HuH-7 (cell line): ENCODE measurements at places on chromosomes 1 and 21.

- no peak for DNase-seq
Measured at GRCh38 chr21:36710729-36711048, 11.8 kb downstream of the SIM2 start.

- DNase-seq: no peak
Measured at GRCh38 chr21:26441149-26441548, 131.9 kb downstream of the CYYR1 start.

DNA sequence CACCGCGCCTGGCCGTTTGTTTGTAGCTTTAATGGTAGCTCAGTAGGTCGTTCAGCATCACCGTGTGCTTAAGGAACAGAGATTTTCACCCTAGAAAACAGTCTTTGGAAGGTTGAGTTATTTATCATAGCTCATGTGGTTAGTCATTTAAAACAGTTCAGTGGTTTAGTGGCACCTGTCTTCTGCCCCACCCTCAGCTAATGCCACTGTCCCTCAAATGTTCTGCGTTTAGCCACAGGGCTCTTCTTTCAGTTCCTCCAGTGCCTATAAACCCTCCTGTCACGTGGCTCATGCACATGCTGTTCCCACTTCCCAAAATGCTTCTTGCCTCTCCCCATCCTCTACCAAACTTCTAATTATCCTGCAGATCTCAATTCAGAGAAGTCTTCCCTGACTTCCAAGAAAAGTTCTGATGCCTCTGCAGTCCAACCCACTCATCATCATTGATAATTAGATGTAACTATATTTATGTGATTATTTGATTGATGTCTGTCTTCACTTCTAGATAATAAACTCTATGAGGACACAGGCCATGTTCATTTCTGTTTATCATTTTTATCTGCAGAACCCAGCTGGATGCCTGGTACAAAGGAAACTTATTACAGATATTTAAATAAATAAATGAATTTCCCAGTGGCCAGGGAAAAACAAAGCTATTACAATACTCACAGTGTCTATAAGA, 14.4 kb upstream of the DIPK1A start:
- no peak for DNase-seq

DNA sequence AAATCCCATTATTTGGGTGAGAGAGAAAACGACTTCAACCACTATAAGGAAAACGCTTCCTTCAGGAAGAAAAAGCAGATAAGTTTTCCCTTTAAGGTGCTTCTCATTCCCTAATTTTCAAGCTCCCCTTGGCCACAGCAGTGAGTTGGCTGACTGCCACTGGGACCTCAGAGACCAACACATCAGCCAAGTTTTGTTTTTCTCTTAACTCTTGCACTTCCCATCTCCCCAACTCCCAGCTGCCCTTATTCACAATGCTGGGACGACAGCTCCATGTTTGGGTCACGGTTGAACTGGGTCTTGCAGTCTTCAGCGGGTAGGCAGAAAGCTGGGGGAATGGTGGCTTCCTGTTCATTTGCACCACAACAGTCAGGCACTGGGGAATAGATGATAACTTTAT, 18.9 kb downstream of the SGIP1 start:
- no peak for DNase-seq

DNA sequence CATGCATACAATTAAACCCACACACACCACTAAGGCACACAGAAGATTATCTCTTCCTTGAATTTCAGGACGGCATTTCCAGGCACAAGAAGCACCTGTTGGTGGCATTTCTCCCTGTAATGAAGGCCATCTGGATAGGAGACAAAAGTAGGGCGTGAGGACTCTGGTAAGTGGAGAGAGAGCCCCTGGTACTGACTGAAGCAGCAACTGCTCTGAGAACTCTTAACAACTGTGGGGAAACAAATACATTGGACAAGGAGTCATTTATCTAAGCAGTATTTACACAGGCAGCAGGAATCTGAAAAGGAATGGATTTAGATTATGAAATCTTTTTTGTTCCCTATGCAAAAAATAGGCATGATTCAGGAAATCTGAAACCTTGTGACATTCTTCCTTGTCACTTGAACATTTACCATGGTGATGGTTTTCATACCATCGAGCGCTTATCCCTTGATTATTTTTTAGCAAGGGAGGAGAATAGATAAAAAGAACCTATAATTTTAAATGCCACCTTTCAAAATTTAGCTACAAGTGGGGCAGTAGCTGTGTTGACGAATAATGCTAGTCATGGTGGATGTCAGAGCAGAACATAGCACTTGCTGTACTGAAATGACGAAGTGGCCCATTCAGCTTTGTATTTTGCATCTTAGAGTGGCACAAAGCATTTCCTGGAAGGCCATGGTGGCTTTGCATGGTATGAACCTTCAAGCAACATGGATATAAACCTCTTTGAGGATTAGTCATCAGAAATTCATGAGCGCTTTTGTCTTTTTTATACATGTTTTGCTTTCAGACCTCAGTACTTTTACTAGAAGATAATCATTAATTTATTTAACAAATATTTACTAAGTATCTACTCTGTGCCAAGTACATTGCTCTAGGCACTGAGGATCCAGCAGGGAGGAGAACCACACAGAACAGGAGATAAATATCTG, 362.0 kb downstream of the ADGRL2 start:
- DNase-seq: no peak

DNA sequence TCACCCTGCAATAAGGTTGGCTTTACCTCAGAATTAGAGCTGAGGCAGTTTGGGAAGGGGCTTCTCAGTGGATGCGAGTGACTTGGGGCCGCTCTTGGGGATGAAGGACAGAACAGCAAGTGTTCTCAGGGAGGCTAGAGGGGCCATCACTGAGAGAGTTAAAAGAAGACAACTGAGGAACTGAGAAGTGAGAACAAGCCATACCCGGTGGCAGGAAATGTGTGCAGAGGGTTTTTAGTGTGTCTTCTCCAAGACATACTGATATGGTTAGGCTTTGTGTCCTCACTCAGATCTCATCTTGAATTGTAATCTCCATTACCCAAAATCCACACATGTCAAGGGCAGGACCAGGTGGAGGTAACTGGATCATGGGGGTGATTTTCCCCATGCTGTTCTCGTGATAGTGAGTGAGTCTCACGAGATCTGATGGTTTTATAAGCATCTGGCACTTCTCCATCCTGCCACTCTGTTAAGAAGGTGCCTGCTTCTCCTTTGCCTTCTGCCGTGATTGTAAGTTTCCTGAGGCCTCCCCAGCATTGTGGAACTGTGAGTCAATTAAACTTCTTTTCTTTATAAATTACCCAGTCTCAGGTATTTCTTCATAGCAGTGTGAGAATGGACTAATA, 75.8 kb downstream of the PCBP3 start:
- no peak for DNase-seq

DNA sequence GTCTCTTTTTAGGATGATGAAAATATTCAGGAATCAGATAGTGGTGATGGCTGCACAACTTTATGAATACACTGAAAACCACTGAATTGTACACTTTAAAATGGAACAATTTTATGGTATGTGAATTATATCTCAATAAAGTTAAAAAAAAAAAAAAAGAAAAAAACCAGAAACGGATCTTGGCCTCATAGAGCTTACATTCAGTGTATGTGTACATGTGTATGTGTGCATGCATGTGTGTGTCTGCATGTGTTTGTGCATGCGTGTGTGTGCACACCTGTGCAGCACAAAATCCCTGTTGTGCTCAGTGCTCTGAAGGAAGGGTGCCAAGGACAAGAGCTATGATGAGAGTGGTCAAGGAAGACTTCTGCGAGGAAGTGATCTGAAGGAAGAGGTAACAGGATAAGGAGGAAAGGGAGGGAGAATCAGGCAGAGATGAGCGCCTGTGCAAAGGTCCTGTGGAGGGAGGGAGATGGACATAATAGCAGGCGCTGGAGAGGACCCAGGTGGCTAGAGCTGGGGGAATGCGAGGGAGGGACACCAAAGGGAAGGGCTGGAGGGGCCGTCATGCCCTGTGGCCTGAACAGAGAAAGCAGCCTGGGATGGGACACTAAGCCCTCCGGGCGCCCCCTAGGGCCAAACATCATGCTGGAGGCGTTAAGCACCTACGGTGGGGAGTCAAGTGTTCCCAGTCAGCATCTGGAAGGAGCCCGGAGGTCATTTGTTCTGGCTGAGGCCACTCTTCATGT, 25.2 kb downstream of the NKAIN1 start:
- DNase-seq: peak; percentile 49

GRCh38 chr21:21864321-21864840, 866.2 kb downstream of the NCAM2 start:
- no peak for DNase-seq

DNA sequence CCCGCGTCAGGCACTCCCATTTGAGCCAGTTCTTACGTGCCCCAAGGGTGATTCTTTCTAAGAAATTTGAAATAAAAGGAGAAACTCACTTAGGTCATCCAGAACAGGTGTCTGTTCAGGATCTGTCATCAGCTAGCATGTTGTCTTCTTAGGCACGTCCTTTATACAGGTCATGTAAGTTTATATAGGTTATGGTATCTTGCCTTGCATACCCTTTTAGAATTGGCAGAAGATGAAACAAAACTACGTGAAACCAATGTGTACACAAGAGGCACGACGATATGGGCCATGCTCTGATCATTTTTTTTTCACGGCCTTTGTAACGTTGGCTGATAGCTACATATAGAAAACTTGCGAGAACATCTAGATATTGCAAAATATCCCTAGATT, 579 bp upstream of the GTF2B start:
- no peak for DNase-seq

- no peak for DNase-seq
Measured at GRCh38 chr1:61273167-61273705, 190.9 kb downstream of the NFIA start.
